ENCODE measurements at places on chromosomes 3 and 15. TPM values are rescaled to one million over a fixed set of nuclear protein-coding genes. Genes with fewer than 3 reads are reported as not detected.

Gene SELENOK
- 14.5 TPM for total RNA-seq

Gene TMF1
- 43.3 TPM for total RNA-seq

Gene MRAS
- 54.4 TPM for total RNA-seq

Gene ANKRD34C
- total RNA-seq: not detected

Gene CYP11A1
- 0.26 TPM for total RNA-seq

Gene LRRK1
- 16.6 TPM for total RNA-seq

Gene PLSCR5
- total RNA-seq: not detected

Gene CPNE9
- not detected for total RNA-seq

Gene RGMA
- total RNA-seq: 1.3 TPM

Gene REC114
- not detected for total RNA-seq

Gene CHRNB4
- not detected for total RNA-seq

Gene IL20RB
- total RNA-seq: 0.98 TPM

Gene PTH1R
- total RNA-seq: 0.20 TPM

Gene TMCO5A
- not detected for total RNA-seq

Gene NR1I2
- total RNA-seq: 0.20 TPM

Gene LRRIQ4
- total RNA-seq: 0.07 TPM

Gene CYP1A1
- total RNA-seq: 1.2 TPM

All from smooth muscle cell of the pulmonary artery (primary cell).